Frontal cortex (tissue), 4 donors: ENCODE measurements at places on chromosomes 2 and 18. TPM values are rescaled to one million over a fixed set of nuclear protein-coding genes. Genes with fewer than 3 reads are reported as not detected.

Gene IL1F10
- total RNA-seq: not detected

Gene WDR35
- total RNA-seq: 25.7 TPM

Gene TCF23
- not detected for total RNA-seq

Gene IL1B
- total RNA-seq: 0.41 TPM

Gene CDH20
- 6.9 TPM for total RNA-seq

Gene TMEM200C
- total RNA-seq: 23.2 TPM

Gene TUBA4A
- total RNA-seq: 2.0 TPM

Gene DES
- total RNA-seq: 0.41 TPM

Gene SNRNP27
- 45.7 TPM for total RNA-seq

Gene COA5
- 60.7 TPM for total RNA-seq

Gene LYPD6
- 9.4 TPM for total RNA-seq

Gene PJVK
- total RNA-seq: 2.4 TPM

Gene WDPCP
- 43.2 TPM for total RNA-seq

Gene CFC1
- 0.41 TPM for total RNA-seq

Gene ABCB11
- total RNA-seq: under 0.01 TPM

Gene CASP10
- total RNA-seq: 2.4 TPM

Gene ANKRD30BL
- 12.6 TPM for total RNA-seq

Gene NUP35
- total RNA-seq: 42.0 TPM

Gene SERPINB10
- 0.41 TPM for total RNA-seq

Gene SMARCAL1
- total RNA-seq: 12.6 TPM

Gene RAB6C
- total RNA-seq: 0.41 TPM

Gene SERPINB4
- not detected for total RNA-seq

Gene RGPD6
- total RNA-seq: 125 TPM

Gene TMEM169
- total RNA-seq: 23.2 TPM

Gene RFTN2
- 22.8 TPM for total RNA-seq

Gene GBX2
- total RNA-seq: 0.41 TPM

Gene KYNU
- total RNA-seq: under 0.01 TPM

Gene C2orf80
- 38.3 TPM for total RNA-seq

Gene CYS1
- 0.82 TPM for total RNA-seq

Gene YES1
- total RNA-seq: 60.7 TPM

Gene IWS1
- 37.9 TPM for total RNA-seq

Gene NAT8
- total RNA-seq: not detected

Gene PIK3C3
- total RNA-seq: 74.6 TPM

Gene PLCL1
- total RNA-seq: 32.6 TPM

Gene DUSP19
- 14.7 TPM for total RNA-seq

Gene GKN2
- total RNA-seq: not detected
